ENCODE measurements at places on chromosomes 4 and X.

DNA sequence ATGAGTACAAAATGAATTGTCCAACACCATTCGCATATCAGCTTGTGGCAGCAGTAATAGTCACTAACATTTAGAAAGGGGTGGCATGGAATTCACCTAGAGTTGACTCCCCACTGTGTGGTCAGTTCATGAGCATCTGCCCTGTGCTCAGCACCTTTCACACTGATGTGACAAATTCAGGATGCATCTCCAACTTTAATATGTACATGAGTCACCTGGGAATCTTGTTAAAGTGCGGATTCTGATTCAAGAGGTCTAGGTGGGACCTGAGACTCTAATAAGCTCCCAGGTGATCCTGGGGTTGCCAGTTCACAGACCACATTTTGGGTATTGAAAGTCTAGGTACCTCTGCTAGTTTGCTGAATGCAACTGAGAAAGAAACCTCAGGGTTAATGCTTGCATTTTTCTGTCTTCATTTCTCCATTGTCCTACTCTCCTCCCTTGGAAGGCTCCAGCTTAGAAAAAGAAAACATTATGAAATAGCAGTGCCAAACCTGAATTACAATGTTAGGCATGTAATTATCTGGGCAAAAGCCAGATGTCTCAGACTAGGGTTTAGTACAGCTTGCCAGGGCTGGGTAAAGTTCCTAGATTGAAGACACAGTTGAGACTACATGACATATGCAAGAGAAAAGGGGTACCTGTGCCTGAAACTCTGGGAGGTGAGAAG lies 32.7 kb downstream of the TMSB4X start:
- no peak for DNase-seq

DNA sequence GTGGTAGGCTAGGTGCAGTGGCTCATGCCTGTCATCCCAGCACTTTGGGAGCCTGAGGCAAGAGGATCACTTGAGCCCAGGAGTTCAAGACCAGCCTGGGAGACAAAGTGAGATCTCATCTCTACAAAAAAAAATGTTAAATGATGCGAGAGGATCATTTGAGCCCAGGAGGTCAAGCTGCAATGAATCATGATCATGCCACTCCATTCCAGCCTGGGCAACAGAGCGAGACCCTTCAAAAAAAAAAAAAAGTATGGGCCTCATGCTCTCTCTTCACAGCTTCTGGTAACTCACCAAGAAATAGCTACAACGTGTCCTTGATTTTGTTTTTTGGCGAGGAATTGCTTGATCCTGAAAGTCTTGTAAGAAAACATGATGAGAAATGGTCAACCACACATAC lies 1.3 kb downstream of the ACE2 start:
- DNase-seq = no peak

DNA sequence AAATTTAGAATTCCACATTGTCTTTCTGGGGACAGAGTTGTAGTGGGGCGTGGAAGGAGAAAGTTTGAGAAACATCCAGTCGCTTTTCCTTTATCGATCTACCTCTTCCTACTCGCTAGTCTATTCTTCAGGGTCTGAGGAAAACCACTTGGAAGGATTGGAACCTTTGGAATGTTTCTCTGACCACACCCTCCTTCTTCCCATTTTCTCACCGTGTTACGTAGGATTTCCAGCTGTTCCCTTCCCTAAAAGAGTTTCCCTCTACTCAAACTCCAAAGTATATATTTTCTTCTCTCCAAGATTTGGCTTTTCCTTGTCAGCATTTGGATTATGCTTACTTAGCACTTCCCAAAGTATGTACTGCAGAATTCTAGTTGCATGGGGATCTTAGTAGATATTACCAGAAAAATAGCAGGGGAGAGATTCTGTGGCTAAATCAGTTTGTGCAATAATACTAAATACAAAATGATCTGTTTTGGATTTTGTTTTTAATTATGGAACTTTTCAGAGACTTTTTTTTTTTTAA lies 4.9 kb downstream of the ENPEP start:
- DNase-seq = no peak

DNA sequence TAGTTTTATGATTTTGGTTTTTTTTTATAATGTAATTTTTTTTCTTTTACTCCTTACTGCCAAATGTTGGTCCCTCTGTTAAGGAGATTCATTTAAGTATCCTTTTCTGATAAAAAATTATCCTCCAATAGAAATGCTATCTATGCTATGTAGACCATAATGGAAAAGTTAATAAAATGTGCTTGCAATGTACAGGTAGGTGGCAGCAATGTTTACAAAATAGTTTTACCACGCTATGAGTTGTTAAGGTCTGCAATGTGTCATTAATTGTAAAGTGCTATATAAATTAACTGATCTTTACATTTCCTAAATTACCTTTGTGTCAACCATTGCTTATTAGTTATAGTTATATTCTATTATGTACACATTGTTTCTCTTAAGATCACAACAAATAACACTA lies 3.8 kb upstream of the CENPC start:
- no peak for DNase-seq

GRCh38 chrX:78327370-78328086 lies at the start of gene CYSLTR1:
TSS of gene CYSLTR1 (minus strand) at chrX:78327611. CDS start at chrX:78273746, 53,865 bp downstream.
- no peak for DNase-seq

DNA sequence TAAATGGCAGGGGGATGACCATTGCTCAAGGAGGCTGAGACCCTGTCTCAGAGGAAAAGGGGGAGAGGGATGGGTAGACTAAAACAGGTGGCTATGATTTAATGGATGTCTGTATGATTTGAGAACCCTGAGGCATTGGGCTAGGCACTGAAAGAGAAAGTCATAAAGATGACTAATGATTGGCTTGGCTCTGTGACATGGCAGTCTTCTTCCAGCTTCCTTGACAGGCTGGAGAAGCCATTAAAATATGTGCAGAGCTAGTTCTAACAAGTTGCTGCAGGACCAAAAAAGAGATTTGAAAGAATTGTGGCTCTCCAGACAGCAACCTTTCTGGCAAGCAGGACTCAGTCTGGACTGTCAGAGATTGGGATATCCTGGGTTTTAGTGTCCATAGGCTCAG lies 53.6 kb downstream of the AMER1 start:
- no peak for DNase-seq

- no peak for DNase-seq
Observed at GRCh38 chrX:32268207-32268606, 943.1 kb downstream of the DMD start.

DNA sequence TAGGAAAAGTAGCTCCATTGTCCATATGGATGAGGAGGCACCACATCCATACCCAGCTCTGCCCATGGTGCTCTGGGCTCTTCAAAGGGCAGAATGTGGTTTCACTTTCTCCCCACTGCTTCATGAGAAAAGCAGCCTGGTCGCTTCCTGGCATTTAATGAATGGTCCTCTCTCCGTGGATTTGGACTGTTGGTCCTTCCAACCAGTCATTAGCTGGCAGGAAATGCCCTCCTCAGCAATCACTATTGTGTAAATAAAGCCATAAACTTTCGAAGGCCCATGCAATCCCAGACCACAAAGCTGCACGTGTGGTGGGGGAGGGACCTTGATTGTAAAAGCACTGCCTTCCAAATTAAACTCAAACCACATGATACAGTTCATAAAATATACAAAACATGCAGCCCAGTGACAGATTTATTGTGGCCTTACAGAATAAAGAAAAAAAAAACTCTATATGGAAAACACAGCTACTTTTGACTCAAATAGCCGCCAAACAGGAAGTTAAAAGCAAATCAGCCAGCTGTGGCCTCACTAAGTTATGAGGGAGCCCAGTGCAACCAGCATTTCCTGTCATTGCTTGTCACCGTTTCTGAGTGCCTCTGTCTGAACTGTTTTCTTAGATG lies 8.1 kb downstream of the MBNL3 start:
- DNase-seq = no peak

DNA sequence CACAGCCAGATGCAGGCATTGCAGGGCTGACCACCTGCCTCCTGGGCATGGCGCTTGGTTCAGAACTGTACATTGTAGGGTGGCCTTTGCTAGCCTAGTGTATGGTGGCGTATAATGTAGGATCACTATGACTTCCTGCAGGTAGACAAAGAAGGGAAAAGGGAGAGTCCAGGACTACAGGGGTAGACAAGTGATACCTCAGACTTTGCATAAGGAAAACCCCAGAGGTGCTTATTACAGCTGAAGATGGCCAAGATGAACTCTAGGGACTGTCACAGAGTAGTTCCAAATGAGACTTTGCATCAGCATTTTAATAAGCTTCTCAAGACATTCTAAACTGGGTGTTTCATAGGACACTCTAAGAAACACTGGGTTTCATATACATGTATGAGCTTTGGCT lies 116.4 kb upstream of the PUDP start:
- no peak for DNase-seq

GRCh38 chr4:53537606-53538005 lies 53.7 kb downstream of the LNX1 start:
- no peak for DNase-seq
